ENCODE measurements at places on chromosomes 16 and 17.

GRCh38 chr16:67163164-67163998 is 1.2 kb upstream of the HSF4 start:
- DNase-seq: no peak

- no peak for DNase-seq
Measured at GRCh38 chr16:67406111-67406971, 9.9 kb downstream of the ZDHHC1 start.

DNA sequence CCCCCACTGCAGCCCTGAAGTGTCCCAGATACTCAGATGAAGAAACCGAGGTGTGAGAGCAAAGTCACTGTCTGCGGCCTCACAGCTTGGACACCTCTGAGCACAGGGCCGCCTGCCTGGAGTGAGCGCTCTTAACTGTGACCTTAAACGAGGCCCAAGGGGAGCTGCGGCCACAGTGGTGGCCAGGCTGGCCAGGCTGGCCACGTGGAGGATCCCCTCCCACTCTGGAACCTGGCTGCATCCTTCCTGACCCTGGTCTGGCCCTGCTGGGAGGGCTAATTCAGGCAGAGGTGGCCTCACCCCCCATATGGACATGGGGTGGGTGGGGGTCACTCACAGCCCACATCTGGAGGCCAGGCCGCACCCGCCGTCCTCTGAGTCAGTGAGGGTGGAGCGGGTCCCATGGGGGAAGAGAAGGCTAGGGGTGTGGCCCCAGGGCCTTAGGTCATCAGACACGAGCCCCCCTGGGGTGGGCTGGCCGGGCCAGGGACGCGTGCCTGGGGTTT is 6.6 kb downstream of the VASN start:
- DNase-seq: no peak

DNA sequence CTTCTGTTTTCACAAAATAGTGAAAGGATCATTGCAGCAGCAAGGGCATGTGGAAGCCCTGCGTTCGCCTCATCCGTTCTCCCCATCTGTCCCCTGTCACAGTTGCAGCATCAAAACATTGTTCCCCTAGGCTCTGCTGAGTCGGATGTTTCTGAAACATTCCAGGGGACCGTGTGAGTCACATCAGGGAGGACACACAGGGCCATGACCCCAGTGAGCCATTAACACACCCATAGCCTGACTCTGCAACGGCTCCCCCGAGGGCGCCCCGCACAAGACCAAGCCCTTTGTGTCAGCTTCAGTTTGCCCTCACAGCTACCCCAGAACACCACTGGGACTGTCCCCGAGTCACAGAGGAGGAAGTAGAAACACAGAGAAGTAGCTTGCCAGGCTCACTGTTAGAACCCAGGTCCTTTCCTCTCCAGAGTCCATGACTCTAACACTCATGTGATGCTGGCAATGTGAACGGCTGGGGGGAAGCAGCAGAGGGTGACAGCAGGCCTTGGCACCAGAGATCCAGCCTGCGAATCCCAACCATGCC is 63.3 kb upstream of the HSBP1 start:
- DNase-seq: no peak

DNA sequence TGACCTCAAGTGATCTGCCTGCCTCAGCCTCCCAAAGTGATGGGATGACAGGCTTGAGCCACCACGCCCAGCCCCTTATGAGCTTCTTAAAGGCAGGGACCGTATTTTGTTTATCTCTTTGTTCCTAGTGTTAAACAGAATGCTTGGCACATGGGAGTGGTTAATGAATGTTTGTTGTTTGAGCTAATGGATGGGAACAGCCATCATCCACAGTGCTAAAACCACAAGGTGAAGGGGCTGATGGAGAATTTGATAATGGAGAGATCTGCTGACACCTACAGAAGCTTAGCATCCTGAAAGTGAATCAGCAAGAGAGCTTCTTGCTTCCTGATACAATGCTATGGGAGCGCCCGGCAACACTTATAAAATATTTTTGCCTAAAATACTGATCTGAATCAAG is 8.6 kb upstream of the CDH1 start:
- DNase-seq: no peak

DNA sequence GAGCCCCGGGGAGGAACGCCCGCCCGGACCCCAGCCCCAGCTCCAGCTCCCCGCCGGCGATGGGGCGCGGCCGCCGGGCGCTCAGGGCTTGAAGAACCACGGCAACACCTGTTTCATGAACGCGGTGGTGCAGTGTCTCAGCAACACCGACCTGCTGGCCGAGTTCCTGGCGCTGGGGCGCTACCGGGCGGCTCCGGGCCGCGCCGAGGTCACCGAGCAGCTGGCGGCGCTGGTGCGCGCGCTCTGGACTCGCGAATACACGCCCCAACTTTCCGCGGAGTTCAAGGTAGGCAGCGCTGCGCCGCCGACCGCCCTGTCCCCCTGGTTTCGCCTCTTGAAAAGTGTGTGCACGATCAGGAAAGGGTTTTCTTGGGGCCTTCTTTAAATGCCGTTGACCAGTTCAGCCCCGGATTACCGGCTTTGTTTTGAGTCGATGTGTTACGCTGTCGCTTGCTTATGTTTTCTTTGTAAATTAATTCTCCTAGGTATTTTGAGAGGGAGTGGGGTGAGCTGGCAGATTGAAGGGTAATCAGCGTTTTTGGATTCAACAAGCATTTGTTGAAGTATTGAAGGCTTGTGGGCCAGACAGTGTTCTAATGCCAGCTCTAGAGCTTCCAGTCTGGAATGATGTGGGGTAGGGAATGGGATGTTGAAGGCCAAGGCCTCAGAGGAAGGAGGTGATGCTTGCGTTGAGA is 681 bp downstream of the USP43 start:
- no peak for DNase-seq

DNA sequence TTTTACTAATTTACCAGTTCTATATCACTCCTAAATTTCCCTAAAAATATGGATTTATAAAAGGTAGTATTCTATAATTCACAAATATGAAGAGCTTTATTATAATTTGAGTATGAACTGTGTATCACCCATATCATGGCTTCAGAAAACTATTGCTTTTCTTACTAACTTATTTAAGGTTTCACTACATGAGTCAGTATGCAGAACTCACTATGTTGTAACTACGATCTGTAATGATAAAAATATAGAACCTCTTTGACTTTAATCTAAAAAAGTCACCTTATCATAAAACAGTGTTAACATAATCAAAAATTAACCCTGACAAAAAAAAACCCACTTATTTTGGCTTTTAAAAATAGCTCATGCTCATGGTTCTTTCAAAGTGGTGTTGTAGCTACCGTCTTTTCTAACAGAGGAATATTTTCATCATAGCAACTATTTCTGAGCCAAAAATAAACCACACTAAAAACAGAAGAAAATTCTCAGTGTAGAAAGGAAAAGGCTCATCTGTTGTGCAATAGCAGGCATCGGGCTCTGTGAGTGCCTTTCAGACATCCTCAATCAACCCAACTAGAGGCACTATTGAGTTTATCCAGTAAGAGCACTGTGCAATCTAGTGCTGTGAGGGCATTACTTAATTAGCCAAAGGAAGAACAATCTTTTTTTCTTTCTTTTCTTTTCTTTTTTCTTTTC is 42.1 kb downstream of the ITGAM start:
- DNase-seq: peak; percentile 39

DNA sequence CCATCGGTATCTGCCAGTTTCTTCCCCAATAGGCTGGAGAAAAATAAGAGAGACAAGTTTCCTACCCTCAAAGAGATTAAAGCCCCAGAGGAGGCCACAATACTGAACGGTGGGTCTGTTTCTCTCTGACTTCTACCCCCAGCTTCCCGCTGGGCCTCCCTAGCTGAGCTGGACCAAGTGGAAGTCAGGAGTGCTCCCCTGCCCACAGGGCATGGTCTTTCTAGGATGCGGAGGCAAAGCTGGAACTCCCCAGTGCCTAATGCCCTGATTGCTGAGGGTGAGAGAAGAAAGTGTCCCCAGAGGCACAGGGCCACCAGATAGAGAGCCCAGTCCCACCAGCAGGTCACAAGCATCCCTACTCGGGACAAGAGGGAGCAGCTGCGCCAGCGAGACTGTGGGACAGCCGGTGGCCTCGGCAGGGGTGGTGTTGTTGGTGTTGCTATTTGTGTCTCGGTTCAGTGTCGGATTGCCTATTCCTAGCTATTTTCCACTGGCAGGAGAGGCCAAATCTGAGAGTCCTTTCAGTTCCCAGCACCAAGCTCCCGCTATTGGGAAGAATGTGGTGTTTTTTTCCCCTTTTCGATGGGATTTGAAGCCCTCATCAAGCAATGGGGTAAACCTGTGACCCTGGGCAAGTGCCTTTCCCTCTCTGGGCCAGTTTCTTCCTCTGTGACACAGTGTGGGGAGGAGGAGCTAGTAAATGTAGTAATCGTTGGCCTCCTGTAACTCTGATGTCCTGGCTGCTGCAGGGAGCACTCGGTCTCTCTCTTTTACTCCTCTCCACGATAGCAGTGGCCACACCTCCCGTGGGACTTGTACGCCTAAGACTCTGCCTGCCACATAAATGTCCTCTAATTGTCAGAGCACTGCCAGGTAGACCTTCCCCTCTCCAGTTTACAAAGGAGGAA is 22.5 kb upstream of the TBX2 start:
- no peak for DNase-seq
